ENCODE measurements at places on chromosomes 4 and X.

- no peak for DNase-seq
Observed at GRCh38 chr4:74309223-74309622, 953 bp downstream of the EPGN start.

GRCh38 chrX:30794497-30794896, 94.6 kb downstream of the TAB3 start:
- DNase-seq = no peak

DNA sequence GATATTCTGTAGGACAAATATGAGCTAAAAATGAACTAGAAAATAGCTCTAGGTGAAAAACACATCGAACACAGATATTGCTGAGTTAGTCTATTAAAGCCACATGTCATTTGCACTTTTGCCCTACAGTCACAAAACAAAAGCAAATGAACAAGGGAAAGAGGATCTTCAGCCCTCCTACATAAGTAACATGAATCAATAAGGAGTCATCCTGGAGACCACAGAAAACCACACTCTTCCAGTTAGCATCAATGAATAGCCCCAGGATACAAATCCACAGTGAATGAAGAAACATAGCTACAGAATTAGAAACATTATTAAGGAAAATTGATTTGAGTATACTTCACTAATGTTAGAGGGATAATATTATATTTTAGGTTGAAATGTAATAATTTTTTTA, 311.4 kb downstream of the MAPK10 start:
- DNase-seq = no peak

DNA sequence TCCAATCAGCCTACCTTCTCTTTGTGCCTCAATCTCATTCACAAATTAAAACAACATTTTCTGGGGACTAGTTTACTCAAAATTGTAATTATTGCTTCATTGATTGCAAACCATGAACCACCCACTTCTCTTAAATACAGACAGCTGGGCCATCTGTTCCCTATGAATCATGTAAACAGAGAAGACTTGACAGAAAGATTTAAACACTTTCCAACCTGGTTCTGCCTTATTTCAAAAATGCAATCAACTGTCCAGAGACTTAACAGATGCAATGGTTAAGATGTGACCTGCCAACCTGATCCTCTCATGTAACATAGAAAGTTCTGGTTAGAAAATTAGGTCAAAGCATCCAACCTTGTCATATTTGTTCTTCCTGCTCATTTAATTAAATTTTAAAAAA, 20.8 kb upstream of the SERTM2 start:
- no peak for DNase-seq

DNA sequence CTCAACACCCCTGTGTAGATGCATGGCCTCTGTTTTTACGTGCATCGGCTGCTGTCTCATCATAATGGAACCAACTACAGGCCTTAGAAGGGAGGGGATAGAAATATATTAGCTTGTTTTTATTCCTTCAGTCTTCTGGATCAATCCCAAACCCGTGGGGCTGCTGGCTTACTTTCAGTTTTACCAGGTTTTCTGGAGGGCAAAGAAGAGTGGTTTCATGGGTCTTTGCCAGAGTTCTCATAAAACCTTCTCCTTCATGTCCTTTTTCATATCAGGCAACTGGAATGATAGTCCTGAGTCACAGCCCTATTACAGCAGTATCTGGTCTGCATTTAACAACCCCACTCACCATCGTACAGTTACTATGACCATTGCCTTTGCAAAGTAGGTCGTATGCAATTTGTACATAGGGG, 34.6 kb downstream of the PPP2R2C start:
- no peak for DNase-seq

GRCh38 chrX:53481816-53482465, 47.8 kb upstream of the HSD17B10 start:
- peak; percentile 19 for DNase-seq

DNA sequence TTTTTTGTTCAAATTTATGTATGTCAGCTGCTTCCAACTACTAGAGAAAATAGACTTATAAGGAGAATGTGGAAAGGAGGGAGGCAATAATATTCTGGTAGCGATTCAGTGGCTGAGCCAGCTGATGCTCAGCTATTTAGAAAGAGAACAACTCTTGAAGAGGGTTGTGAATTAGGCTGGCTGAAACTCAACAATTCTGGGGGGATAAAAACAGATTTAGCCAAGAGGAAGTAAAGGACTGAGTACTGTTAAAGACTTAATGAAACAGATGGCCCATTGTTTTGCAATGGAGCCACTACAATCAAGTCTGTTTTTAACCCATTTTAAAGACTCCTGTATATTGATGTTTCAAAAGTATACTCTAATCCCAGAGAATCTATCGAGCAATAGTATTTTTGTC, 1058.9 kb downstream of the C4orf33 start:
- no peak for DNase-seq

DNA sequence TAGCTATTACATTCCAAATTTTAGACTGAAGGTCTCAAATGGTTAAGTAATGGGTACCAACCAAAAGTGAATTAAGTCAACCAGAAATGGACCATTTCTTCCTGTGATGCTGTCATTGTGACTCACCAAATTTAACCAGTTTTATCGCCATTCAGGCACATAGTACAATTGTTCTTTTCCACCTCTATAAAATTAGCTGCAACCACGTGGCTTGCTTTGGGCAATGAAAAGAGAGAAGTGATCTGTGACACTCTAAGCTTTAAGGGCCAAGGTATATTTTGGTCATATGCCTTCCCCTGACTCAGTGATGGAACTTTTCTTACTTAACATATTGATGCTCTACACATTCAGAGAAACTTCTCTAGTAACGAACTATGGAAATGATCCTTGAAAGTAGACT, 20.3 kb upstream of the PHF8 start:
- no peak for DNase-seq

DNA sequence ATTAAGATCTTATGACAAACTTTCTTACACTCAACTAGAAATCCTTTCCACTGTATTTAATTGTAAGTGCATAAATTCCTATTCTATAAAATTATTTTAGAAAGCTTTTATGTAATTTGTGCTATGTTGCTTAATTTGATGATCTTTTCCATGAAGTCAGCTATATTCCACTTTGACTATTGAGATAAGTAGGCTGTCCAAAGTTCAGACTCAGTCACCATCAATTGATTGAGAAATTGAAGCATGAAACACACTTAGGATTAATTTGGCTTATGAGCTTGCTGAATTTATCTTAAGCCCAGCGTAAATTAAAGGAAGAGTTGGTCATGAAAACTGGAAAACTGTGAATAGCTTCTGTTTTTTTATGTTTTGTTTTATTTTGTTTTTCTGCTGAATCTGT, 18.7 kb upstream of the UGT2B10 start:
- DNase-seq = no peak

DNA sequence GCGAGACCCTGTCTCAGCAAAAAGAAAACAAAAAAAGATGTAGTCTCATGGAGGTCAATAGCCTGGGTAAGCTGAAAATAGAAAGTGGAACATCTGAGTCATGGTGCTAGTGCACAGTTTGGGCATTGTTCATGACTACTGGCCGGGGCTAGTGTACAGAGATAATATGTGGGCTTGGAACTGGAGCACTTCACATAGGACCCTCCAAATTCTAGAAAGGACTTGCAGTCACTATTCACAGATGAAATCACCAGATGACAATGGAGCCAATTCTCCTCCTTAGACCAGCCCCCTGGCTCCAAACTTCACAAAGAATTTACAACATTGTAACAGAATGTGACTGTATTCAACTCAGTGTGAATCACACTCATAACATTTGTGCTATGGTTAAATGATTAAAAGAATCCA, 367.8 kb upstream of the SLC7A11 start:
- DNase-seq = no peak

DNA sequence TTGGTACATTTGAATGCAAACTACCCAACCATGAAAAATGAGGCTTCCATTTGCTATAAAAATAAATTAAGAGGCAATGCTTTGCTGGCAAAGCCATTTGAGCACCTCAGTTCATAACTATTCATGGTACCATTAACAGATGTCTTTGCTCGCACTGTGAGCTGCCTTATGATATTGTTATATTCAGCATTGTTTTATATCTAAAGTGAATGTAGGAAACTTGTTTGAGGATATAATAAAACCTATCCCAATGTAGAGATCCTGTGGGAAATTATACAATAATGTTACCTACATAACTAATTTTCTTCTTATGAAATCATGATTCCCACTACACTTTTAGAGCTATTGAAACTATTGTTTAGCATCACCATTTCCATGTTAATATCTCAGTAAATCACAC, 125.2 kb upstream of the TRAM1L1 start:
- no peak for DNase-seq

DNA sequence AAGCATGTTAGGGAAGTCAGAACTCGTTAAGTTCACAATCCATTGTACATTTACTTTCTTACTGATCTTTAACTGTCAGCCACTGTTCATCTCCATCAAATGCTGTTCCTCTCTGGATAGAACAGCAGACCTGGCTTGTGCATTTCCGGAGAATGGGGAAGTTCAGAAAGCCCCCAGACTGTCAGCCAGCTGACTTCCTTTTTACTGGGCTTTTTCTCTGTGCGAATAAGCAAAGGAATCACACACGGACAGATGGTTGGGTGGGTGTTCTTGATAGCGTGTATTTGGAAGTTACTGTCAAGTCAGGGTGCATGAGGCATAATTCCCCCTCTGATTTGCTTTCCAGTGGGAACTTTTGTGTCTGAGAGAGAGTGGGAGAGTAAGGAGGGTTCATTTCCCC, 56.8 kb downstream of the TSPAN7 start:
- no peak for DNase-seq

DNA sequence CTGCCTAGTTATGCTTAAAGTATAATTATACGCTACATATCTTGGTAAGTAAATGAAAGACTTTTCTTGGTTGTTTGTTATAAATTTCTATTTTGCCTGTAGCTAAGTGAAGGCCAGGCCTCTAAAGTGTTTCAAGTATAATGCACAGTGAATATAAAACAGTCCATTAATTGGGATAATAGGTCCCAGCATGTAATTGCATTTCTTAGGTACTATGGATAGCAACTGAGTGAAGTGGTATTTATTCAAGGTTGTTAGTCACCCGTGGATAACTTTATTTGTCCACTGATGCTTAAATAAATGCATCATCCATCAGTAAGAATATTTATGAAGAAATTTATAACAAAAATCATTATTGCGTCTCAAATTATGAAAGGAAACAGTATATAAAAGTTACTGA, 59.1 kb downstream of the TEX13C start:
- no peak for DNase-seq

- no peak for DNase-seq
Observed at GRCh38 chr4:183030309-183030708, 68.7 kb upstream of the WWC2 start.

GRCh38 chrX:151723156-151723760, 7.4 kb downstream of the FATE1 start:
- no peak for DNase-seq

GRCh38 chrX:110056419-110056818, 53.5 kb downstream of the TMEM164 start:
- no peak for DNase-seq

DNA sequence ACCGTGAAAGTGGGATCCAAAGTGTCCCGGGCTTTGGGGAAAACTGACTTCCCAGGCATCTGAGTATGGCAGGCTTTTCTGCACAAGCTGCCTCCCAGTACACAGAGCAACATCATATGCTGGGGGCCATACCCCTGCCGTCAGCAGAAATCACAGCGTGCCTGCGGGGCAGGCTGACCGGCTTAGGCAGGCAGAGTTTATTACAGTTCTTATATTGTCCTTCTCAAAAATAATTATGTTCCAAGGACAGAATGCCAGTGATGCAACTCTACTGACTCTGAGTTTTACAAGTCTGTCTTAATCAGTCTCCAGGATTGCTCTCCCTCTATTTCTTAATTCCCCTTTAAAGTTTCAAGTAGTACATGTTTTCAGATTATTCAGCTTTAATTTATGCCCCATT, 37.0 kb downstream of the IL21 start:
- no peak for DNase-seq

GRCh38 chr4:3710451-3711182, 55.6 kb upstream of the ADRA2C start:
- DNase-seq = no peak

DNA sequence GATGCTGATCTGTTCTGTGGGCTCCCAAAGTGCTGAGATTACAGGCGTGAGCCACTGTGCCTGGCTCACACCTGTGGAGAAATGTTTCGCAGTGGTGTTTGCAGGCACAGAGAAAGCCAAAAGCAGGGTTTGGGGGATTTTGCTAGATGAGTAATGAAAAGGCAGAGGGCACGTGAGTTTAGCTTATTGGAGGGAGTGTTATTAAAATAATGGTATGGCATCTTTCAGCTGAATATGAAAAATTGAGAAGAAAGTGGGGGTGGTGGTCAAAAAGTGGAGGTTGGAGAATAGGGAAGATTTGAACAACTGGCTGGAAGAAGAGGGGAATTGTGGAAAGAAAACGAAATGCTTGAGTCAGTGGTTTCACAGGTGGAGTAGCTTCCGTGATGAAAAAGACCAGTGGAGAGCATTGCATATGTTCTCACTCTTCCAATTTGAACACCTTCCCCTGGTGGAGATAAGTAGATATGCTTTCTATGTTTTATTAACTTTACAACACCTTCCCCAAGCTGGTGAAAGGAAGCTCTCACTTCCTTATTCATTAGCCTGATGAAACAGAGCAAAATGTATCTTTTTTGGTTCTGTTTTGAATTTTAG, 1.1 kb upstream of the CHST7 start:
- DNase-seq = no peak

DNA sequence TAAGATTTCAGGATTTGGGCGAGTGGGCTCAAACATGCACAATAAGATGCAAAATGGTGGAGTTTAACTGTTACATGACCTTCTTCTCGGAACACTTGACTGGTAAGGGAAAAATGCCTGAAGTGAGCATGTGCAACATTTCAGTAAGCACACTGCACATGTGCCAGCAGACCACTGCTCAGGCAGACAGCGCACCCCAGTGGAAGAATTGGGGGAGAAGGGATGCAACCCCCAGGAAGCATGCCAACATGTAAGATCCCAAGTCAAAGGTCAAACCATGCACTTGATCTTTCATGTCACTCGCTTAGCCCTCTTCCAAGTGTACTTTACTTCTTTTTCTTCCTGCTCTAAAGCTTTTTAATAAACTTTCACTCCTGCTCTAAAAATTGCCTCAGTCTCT, 256.3 kb downstream of the CENPC start:
- no peak for DNase-seq

- DNase-seq = peak; percentile 37
Observed at GRCh38 chr4:37978248-37978924, 18.2 kb downstream of the PTTG2 start.

GRCh38 chr4:53233114-53233795, 132.6 kb downstream of the SCFD2 start:
- no peak for DNase-seq

GRCh38 chr4:27140486-27140885, 279.8 kb downstream of the STIM2 start:
- DNase-seq = no peak

DNA sequence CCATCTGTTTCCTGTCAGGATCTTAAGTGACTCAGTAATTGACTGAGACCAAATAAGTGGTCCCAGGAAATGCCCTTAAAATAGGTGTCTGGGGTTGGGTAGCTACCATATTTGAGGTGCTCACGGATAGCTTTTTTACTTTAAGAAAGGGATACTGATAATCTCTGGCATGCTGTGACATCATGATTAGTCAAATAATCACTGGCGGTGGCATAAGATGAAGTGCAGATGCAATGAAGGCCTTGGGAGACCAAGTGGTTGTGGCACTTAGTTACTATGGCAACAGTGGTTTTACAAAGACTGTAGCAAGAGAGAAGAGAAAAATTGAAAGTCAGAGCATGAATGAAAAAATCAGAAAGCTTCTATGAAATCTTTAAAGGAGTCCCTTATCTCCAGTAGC, 114.5 kb upstream of the SLIT2 start:
- peak; percentile 25 for DNase-seq

Data from T1000 (cell line).